Posterior vena cava (tissue), 2 donors: ENCODE measurements at places on chromosomes 2 and 18. TPM values are rescaled to one million over a fixed set of nuclear protein-coding genes. Genes with fewer than 3 reads are reported as not detected.

DNA sequence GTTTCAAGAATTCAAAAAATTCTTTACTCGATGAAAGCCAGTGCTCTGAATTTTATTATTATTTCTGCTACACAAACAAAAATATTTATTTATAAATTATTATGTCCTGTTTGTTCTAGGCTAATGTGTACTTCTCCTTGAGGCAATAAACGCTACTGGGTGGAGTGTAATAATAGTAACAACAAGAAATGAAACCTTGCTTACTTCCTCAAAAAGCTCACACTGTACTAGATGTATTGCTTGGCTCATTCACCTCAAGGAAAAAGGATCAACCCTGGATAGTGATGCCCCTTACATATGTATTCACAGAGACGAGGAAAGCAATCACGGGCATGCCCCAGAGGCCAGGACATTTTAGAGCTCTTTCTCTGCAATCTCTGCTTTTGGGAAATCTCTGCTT lies 685.6 kb upstream of the NXPH2 start:
- DNase-seq, result no peak

- DNase-seq, result no peak
These were observed 48.7 kb downstream of the IL1RL2 start for GRCh38 chr2:102235491-102235890.

- DNase-seq, result no peak
These were observed 127.1 kb downstream of the SOCS6 start for GRCh38 chr18:70415823-70416488.

Gene ATP6V1C2
- total RNA-seq, result 0.33 TPM

DNA sequence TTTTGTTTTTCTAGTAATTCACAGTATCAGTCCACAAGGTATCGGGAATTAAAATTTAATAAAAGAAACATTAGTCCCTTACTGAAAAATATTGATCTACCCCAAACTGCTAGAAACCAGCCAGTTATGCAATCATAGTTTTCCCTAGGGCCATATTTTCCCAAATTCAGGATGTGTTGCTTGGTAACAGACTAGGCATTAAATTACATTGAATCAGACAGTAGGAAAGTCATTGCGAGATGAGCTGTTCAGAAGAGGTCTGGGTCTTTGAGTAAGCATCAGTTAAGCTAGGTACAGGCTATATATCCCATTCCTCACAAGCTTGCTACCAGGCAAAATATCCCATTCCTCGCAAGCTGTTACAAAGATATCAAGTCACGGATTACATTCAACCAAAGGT lies 123.0 kb upstream of the CCDC150 start:
- DNase-seq, result no peak

DNA sequence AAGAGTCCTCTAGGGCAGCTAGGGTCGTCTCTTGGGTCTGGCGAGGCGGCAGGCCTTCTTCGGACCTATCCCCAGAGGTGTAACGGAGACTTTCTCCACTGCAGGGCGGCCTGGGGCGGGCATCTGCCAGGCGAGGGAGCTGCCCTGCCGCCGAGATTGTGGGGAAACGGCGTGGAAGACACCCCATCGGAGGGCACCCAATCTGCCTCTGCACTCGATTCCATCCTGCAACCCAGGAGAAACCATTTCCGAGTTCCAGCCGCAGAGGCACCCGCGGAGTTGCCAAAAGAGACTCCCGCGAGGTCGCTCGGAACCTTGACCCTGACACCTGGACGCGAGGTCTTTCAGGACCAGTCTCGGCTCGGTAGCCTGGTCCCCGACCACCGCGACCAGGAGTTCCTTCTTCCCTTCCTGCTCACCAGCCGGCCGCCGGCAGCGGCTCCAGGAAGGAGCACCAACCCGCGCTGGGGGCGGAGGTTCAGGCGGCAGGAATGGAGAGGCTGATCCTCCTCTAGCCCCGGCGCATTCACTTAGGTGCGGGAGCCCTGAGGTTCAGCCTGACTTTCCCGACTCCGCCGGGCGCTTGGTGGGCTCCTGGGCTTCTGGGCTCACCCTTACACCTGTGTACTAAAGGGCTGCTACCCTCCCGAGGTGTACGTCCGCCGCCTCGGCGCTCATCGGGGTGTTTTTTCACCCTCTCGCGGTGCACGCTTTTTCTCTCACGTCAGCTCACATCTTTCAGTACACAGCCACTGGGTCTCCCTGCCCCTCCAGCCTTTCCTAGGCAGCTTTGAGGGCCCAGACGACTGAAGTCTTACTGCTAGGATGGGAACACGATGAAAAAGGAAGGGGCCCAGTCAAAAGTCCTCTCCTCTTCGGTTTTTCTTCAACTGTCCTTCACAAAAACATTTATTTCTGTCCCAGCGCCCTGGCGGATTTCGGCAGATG lies 8.1 kb downstream of the SIX2 start:
- no peak for DNase-seq

DNA sequence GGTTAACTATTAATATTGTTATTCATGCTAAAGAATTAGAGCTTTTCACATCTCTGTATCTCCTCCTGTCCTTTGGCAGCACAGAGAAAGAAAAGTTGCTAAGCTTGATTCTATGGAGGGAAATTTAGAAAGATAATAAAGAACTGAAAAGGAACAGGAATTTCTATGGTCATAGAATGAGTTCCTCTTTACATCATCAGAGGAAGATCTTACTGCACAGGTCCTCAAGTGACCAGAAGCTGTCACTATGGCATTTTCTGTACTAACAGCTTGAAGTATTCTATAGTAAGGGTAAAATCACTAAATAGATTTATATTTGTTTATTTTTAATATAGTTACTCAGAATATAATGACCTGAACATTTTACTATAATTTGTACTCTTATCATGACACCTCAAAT lies 6.0 kb upstream of the PRKD3 start:
- DNase-seq, result no peak

GRCh38 chr2:162916286-162916801 lies 77.8 kb upstream of the KCNH7 start:
- peak; percentile 62 for DNase-seq

DNA sequence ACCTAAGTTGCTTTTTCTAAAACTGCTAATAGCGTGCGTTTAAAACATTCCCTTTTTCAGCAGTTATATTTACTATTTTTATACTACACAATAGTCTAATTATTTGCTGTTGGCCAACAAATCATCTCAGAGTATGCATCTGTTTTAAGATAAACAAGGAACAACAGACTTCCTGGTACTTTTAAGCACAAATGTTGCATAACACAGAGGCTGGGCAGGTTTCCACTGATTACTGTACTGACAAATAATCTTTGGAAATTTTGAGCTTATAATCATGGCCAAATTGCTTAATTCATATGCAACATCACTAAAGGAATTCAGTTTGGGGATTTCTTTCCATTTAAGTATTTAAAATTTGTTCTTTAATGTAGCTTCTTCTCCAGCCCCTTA lies 737.4 kb upstream of the SALL3 start:
- no peak for DNase-seq

- no peak for DNase-seq
These were observed at the start of gene FER1L5 for GRCh38 chr2:96642564-96643360. Gene FER1L5 (plus strand): TSS chr2:96642764. CDS start chr2:96642837, 73 bp downstream.

DNA sequence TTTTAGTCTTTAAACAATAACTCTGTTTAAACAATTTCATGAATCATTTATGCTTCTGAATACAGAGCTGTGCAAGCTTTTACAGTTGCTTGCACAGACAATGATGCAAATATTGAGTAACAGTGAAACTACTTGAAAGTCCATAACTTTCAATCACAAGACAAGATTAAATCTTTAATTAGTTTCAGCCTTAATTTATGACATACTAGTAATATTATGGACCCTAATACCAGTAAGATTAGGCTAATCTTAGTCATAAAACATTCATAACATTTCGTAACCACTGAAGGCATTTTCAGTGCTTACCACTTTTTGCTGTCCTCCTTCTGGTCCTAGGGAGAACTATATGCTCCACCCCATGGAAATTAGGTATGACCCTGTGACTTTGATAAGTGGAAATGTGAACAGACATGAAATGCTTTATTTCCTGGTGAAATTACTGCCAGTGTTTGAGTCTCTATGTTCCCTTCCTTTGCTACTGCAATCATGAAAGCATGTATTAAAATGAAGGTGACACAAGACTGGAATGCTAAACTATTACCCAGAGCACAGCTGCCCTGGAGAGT lies 1.8 kb upstream of the COBLL1 start:
- DNase-seq, result no peak

Gene TANC1
- 35.1 TPM for total RNA-seq

Gene KLHL30
- total RNA-seq, result 10.7 TPM

DNA sequence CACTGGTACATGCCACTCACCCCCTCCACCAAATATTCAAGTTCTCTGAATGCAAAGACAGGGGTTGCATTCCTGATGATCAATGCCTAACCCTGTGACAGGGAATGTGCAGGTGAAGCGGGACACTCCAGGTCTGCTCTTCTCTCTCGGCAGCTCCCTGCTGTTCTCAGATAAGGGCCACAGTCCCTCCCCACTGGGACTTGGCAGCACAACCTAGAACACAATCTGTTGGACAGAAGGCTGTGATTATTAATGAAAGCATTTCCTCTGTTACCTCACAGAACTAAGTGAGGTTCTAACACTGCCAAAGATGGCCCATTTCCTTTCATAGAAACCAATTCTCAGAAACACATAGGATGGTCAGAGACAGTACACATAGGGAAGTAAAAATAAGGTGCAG lies 42.7 kb downstream of the VSNL1 start:
- DNase-seq, result no peak

GRCh38 chr2:27795093-27795834 lies 23.7 kb downstream of the MRPL33 start:
- no peak for DNase-seq

GRCh38 chr2:119245076-119245840 lies 21.6 kb downstream of the STEAP3 start:
- DNase-seq, result no peak

GRCh38 chr18:78632111-78632541 lies 347.5 kb upstream of the SALL3 start:
- DNase-seq, result peak; percentile 64

- DNase-seq, result no peak
These were observed 385.8 kb upstream of the TRIB2 start for GRCh38 chr2:12330916-12331315.

GRCh38 chr2:216632952-216633615 lies at the start of gene IGFBP2:
Gene IGFBP2 (plus strand): TSS chr2:216633420. CDS start chr2:216633524, 104 bp downstream.
- DNase-seq, result peak; percentile 78

- DNase-seq, result no peak
These were observed 10.9 kb upstream of the CNRIP1 start for GRCh38 chr2:68330691-68331090.

Gene LOXL3
- total RNA-seq, result 11.8 TPM

Gene EPC2
- total RNA-seq, result 37.7 TPM
